ENCODE measurements at places on chromosomes 4 and X.

GRCh38 chrX:24242649-24243175 lies 71.2 kb downstream of the SUPT20HL2 start:
- DNase-seq: no peak

DNA sequence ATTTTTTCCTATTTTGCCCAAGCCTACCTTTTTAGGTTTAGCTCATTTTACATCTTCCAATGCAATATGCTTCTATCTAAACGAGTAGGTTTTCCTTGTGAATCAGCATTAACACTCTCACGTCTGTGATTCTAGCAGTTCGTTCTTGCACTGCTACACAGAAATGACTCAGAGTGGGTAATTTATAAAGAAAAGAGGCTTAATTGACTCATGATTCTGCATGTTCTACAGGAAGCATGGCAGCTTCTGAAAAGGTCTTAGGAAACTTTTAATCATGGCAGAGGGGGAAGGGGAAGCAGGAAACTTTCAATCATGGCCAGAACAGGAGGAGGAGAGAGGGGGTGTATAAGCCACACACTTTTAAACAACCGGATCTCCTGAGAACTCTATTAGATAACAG lies 44.9 kb downstream of the SPANXN1 start:
- no peak for DNase-seq

DNA sequence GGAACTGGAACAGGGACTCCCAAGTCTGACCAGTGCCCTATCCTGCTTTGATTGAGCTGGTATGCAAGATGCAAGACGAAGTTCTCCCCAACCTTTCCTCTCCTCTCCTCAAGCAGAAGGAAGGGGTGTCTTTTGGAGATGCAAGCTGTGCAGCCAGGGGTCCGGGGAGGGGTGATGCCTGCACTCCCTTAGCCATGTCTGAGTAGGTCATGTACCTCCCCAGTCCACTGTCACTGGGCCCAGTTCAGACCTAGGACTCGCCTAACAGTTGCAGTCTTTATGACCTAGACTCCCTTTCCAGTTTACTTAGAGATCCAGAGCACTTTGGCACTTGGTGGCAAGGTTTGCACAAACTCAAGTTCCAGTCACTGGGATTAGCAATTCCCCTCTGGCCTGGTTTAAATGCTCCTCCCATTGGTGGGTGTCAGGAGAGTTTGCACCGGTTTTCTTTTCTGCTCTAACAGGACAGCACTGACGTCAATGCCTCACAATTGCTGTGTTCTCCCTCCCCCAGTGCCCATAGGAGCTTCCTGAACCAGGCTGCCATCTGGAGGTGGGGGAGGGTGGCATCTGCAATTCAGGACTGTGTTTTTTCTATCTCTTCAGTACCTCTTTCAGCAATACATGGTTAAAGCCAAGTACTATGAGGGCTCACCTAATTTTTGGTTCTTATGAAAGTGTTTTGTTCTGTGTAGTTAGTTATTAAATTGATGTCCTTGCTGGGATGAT lies 782.2 kb downstream of the ARAP2 start:
- DNase-seq: no peak

DNA sequence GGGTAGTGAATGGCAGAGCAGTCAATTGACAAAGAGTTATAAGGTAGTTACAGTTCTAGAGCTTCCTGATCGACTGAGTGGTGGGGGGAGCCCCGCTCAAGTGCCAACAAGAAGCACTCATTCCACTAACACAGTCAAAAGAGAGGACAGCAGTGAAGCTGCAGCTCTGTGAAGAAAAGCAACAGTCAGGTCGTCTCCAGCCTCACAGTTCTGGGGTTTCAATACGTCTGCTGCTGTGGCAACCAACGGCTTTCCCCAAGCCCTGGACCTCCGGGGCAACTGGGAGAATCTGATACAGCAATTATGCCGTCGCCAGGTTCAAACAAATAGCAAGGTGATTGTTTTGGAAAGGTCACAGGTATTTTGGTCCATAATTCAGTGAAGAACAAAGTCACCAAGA lies 30.8 kb downstream of the GPM6B start:
- no peak for DNase-seq

Data from hematopoietic multipotent progenitor cell treated with erythropoietin and hydrocortisone succinate and interleukin-3 and kit ligand, for 17 days (in vitro differentiated cells).